ENCODE measurements at places on chromosomes 2 and 18.

- no peak for DNase-seq
These were observed 13.4 kb upstream of the PAX3 start for GRCh38 chr2:222311978-222312738.

GRCh38 chr2:54041135-54041534, 70.3 kb upstream of the PSME4 start:
- peak; percentile 2 for DNase-seq

GRCh38 chr2:18704276-18704675, 114.9 kb upstream of the NT5C1B start:
- no peak for DNase-seq

DNA sequence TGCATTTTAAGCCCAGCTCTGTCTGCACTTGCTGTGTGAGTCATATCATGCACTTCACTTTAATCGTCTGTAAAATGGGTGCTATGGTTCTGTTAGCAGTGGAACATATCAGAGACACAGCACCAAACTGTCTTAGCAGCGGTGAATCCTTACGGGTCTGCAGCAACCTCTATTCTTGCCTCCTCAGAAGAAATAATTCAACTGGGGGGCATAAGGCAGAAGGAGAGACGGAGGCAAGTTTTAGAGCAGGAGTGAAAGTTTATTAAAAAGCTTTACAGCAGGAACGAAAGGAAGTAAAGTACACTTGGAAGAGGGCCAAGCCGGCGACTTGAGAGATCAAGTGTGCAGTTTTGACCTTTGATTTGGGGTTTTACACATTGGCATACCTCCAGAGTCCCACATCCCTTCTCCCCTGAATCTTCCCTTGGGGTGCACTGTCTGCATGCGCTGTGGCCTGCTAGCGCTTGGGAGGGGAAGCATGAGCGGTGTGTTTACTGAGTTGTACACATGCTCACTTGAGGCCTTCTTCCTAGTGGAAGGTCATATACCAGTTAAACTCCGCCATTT, 109.8 kb downstream of the DDX1 start:
- DNase-seq: no peak

DNA sequence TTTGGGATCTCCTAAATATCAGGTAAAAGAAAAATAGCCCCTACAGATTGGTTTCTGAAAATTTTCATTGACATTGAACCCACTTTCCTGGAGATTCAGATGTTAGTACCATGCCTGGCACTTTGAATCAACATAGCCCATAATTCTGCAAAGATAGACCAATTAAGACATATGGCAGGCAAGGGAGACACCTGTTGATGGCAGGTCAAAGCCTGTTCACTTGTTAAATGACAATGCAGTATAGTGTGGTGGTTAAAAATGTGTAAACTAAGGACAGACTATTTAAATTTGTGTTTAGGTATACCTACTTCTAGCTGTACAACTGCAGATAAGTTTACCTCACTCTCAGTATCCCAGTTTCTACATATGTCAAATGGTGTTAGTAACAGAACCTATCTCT, 178.1 kb upstream of the MMADHC start:
- DNase-seq: no peak

GRCh38 chr2:42369532-42370229, 8.7 kb upstream of the COX7A2L start:
- DNase-seq: no peak

DNA sequence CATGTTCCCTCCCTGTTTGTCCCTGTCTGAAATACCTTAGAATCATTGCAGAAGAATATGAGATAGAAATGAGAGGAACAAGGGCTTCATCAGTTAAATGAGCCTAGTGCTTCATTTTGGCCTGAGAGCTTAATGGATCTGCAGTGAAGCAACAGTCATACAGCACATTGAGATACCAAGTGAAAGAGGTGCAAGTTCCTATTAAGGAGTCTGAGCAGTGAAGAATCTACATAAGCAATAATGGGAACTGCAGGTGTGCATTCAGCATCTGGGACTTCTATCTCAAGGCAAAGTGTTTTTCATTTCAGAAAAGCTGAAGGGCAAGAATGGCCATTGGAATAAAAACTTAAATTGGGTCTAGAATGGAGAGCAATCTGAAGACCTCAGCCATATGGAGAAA, 323.2 kb upstream of the SLC39A10 start:
- DNase-seq: no peak

DNA sequence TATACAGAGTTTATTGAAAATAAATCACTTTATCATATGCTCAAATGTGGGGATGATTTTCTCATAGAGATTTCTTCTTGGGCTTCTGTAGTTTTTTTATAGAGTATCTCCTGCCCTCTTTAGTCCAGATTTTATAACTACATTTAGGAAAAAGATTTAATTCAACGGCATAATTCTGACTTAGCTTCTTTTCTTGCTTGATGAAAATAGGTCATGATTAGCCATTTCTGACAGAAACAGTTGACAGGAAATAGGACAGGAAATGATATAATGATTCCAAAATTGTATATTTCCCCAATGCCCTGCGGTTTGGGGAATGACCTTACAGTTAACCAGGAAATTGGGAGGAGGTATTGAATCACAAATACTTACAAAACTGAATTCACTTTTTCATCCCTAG, 1531.9 kb upstream of the ACVR2A start:
- DNase-seq: no peak

DNA sequence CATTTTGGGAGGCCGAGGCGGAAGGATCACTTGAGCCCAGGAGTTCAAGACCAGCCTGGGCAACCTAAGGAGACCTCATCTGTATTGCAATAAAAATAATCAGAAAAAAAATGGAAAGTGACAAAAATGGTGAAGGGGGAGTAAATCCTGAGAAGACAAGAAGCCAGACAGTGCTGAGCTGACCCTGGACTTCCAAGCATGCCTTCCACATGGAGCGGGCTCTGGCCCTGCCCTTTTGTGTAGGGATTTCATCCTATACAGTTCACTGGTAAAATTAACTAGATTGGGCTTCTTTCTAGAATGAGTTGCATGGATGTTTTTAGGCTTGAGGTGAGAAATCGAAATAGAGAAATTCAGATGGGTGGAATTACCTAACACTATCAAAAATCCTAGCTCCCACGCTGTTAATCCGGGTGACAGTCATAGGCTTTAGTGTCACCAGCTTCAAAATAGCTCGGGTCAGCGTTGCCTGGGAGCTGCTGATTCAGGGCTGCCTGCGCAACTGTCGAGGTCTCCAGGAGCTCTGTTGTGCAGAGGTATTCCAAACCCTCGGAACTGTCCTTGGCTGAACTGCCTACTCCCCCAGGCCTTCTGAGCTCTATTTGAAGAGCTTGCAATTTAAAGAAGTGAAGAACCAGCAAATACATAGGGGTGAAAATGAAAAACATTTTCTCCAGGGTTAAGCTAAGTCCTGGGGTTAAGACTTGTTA, 21.5 kb upstream of the ZNF532 start:
- no peak for DNase-seq

GRCh38 chr2:144886862-144887261, 366.9 kb upstream of the ZEB2 start:
- no peak for DNase-seq

- DNase-seq: no peak
These were observed 21.9 kb downstream of the CHMP3 start for GRCh38 chr2:86541334-86541733.

GRCh38 chr2:11388262-11389051, 44.0 kb upstream of the ROCK2 start:
- no peak for DNase-seq

DNA sequence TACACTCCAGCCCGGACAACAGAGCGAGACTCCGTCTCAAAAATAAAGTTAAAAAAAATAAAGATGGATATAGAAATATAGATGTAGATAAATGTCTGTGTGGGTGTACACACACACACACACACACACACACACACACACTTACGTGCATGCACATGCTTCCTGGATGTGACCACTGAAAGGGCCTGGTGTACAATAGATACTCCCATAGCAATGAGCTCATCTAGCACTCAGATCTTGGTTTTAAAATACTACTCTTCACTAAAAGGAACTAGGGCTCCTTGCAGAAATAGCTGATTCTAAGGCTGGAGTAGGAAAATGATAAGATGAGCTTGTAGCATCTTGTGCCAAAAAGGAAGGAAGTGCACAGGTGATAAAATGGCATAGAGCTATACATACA, 39.1 kb downstream of the ROCK2 start:
- DNase-seq: no peak

DNA sequence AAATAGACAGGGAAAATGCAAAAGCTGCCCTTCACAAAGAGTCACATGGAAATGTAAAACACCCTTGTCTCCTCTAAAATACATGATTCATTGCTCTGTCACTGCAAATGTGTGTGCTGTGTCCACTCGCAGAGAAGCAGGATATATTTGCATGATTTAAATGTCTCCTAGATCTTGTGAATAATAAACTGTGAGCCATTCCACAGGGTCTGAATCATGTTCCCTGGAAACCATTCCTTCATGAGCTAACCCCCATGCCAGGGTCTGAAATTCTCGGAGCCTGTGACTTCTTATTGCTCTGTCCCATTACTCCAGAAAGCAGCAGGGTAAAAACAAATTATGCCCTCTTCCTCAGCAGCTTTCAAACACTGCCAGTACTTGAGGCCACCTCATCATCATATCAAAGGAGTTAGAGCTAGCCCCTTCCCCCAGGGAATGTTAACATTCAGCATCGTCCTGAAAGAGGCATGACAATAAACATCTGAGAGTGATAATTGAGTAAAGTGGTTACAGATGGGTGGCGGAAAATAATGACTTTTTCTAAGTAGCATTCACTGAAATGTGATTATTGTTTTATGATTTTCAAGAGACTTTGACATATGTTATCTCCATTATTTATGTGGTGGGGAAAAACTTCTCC, 11.7 kb upstream of the CNGA3 start:
- DNase-seq: no peak

- no peak for DNase-seq
These were observed 143.6 kb upstream of the DAPL1 start for GRCh38 chr2:158651358-158652057.

GRCh38 chr2:161586517-161587167, 37.6 kb upstream of the SLC4A10 start:
- DNase-seq: no peak

- no peak for DNase-seq
These were observed 10.9 kb upstream of the EIF2AK2 start for GRCh38 chr2:37167636-37168180.

DNA sequence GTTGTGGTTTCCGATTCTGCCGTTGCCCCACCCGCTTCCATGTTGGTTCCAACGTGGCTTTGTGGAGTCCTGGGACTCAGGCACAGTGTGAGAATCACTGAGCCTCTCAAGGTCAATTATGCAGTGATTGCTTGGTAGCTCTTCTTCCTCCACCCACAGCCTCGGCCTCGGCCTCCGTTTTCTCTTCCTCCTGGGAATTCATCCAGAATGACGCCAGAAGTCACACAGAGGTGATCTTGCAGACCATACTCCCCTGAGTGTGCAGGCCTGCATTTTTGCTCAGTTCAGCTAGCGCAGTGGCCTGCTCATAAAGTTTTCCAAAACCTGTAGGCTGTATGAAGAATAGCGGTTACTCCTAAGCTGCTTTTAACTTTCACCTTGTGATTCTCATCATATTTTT, 273.3 kb downstream of the GBX2 start:
- no peak for DNase-seq

DNA sequence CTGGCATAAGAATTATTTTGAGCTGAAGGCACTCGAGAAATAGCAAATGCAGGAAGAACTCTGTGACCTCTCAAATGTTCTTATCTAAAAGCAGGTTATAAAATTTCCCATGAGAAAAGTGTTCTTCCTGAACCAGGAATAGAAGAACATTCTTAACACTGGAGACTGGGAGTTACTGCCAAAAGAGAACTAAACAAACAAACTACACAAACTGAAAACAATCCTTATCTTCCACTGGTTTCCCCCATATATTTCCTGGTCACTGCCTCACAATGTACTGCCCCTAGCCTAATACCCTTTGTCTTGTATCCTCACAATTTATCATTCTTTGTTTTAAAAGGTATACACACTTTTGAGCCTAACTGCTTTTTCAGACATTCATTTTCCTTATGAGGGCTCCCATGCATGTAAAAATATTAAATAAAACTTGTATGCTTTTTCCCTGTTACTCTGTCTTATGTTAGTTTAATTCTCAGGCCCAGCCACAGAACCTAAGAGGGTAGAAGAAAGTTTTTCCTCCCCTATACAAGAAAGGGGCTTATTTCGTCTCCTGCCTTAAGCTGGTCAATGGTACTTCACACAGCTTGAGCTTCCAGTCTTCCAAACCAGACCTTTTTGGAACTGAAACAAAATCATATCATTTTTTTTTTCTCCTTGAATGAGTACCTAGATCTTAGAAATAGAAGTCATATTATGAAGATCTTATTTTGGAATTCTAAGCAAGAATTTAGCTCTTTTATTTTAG, 110.6 kb downstream of the MSTN start:
- DNase-seq: no peak

DNA sequence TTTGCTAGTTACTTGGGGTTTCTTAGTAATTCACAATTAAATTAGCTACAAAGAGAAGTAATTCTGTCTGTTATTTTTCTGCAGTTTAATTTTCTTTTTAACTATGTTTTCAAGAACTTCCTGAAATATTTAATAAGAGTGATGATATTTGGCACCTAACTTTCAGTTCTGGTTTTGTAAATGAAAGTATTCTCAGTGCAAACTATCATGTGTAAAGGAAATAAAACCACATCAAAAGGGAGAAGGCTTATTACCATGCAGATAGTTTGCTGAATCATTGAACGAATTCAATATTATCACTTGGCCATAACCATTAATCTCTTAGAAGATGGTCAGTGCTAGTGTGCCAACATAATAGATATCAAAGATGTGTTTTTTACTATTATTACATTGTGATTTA, 29.2 kb downstream of the DYTN start:
- no peak for DNase-seq

GRCh38 chr2:154974041-154974440, 275.5 kb downstream of the KCNJ3 start:
- no peak for DNase-seq

DNA sequence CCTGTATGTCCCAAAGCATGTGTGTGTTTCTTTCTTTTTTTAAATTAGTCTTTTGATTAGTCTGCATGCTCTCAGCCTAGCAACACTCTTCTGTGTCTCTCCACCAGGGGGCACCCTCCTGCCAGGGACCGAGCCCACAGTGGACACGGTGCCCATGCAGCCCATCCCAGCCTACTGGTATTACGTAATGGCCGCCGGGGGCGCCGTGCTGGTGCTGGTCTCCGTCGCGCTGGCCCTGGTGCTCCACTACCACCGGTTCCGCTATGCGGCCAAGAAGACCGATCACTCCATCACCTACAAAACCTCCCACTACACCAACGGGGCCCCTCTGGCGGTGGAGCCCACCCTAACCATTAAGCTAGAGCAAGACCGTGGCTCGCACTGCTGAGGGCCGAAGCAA, 93.8 kb downstream of the NRP2 start:
- no peak for DNase-seq

- DNase-seq: no peak
These were observed 99.0 kb downstream of the PLEKHM3 start for GRCh38 chr2:207926133-207926988.

DNA sequence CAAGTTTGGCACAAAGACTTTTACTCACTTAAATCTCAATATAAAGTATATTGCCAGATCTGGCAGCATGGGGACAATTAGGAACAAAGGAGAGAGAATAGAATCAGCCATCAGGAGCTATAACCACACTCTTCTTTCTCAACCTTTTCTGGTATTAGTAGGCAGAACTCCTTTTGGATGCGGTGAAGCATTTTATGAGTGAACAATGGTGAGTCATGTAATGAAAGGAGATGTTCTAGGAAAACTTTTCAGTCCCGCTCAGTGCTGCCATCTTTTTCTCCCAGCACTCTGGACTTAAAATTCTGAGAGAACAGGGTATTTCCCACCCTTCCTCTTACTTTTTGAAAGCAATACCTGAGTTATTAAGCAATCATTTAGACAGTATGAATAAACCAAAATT, 32.2 kb downstream of the PLEKHA3 start:
- DNase-seq: no peak

Measured in stimulated activated CD8-positive, alpha-beta memory T cell treated with anti-CD3 and anti-CD28 coated beads, Interleukin-4, amount 100 ng/mL, for 1 hour (primary cell).